Uterus (tissue), 4 donors: ENCODE measurements at places on chromosomes 11 and 22. TPM values are rescaled to one million over a fixed set of nuclear protein-coding genes. Genes with fewer than 3 reads are reported as not detected.
A peak's percentile ranks its signal among the peaks of the same experiment; 100 is the strongest.

DNA sequence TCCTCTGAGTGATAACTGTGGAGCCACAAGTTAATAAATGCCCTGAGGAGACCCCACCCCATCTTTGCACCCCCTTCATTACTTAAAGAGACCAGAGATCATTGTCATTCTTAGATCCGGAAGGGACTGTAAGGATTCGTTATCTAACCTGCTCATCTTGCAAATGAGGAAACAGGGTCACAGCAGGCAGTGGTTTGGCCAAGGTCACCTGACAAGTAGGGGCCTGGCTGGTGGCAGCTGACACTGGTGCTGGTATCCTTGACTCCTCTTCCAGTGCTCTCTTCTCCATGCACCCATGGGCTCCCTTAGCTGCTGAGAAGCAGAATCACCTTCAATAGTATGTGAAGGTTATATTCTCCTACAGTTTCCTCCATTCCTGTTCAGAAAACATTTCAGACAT lies 151.6 kb downstream of the GRIK4 start:
- no peak overlapping the region for H3K4me3 ChIP-seq
- H3K36me3 ChIP-seq: no peaks in the 10 kb centered on the region
- H3K4me1 ChIP-seq: no peaks in the 10 kb centered on the region
- no peak overlapping the region for H3K27ac ChIP-seq
- H3K27me3 ChIP-seq: no peaks in the 10 kb centered on the region

- no peaks in the 10 kb centered on the region for H3K4me1 ChIP-seq
- H3K4me3 ChIP-seq: no peak overlapping the region
- DNase-seq: no peak
Observed at GRCh38 chr11:64276653-64277431, 7.6 kb downstream of the BAD start.

Gene KCTD14
- total RNA-seq: 9.7 TPM

Gene MRGPRF
- total RNA-seq: 65.7 TPM

DNA sequence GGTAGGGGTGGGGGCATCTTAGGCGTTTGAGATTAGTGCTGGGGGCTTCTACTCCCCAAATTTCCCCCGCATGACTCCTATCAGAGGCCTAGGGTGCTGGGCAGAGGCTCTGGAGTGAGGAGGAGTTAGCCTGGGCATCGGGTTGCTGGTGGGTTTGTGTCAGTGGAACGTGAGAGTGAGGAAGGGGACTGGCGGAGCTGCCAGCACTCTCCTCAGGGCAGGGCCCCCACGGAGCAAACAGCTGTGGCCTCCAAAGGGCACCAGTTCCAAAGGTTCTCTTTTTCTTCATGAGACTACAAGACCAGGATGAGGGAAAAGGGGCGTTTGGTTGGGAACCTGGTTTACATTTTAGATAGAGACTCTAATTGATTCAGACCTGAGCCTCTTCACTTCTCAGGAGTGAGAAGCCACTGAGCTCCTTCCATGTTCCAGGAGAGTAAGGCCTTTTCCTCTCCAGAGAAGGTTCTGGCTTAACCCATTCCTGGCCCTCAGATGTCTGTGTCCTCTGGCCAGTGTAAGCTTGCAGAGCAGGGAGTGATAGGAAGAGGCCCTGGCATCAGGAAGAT lies 35.6 kb upstream of the CDON start:
- no peak for DNase-seq
- H3K4me1 ChIP-seq: no peaks in the 10 kb centered on the region
- H3K4me3 ChIP-seq: no peak overlapping the region

Gene ZNF215
- 0.77 TPM for total RNA-seq

DNA sequence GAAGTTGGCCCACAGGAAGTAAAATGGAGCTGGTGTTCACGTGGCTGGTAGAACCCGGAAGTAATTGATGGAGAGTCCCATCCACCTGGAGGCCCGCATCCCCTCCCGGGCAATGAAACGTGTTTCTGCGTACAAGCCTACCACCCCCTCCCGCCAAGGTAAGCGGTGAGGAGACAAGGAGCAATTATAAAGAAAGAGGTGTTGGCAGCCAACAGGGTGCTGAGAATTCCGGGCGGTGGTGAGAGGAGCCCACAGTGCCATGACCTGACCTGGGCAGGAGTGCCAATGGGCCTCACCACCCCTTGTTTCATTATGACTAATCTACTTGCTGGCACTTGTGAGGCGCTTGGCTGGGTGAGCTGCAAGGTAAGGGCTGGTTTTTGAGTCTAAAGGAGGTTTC lies 83.8 kb upstream of the BID start:
- no peak overlapping the region for H3K27ac ChIP-seq
- no peaks in the 10 kb centered on the region for H3K27me3 ChIP-seq
- no peak for DNase-seq
- no peaks in the 10 kb centered on the region for H3K36me3 ChIP-seq

Gene HBB
- total RNA-seq: 2,778 TPM

Gene SPI1
- total RNA-seq: 6.0 TPM

DNA sequence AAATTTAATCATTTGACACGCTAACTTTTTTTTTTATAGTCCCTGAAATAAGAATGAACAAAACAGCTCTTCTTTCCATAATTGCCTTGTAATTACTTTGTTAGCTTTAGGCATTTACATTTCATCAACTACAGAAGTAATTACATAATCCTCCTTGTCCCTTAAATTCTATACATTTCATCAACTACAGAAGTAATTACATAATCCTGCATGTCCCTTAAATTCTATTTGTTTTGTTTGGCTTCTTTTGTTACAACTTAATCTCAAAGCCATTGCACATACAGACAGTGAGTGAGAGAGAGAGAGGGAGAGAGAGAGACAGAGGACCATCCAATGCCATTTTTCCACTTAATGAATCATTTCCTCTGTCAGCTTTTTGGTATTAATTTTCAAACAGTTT lies 873.2 kb downstream of the METTL15 start:
- H3K27me3 ChIP-seq: no peaks in the 10 kb centered on the region
- no peaks in the 10 kb centered on the region for H3K36me3 ChIP-seq
- no peak overlapping the region for H3K4me3 ChIP-seq
- DNase-seq: no peak

GRCh38 chr22:43926349-43926710 lies 2.7 kb downstream of the PNPLA3 start:
- no peak for DNase-seq
- no peak overlapping the region for H3K27ac ChIP-seq
- H3K4me1 ChIP-seq: no peaks in the 10 kb centered on the region

DNA sequence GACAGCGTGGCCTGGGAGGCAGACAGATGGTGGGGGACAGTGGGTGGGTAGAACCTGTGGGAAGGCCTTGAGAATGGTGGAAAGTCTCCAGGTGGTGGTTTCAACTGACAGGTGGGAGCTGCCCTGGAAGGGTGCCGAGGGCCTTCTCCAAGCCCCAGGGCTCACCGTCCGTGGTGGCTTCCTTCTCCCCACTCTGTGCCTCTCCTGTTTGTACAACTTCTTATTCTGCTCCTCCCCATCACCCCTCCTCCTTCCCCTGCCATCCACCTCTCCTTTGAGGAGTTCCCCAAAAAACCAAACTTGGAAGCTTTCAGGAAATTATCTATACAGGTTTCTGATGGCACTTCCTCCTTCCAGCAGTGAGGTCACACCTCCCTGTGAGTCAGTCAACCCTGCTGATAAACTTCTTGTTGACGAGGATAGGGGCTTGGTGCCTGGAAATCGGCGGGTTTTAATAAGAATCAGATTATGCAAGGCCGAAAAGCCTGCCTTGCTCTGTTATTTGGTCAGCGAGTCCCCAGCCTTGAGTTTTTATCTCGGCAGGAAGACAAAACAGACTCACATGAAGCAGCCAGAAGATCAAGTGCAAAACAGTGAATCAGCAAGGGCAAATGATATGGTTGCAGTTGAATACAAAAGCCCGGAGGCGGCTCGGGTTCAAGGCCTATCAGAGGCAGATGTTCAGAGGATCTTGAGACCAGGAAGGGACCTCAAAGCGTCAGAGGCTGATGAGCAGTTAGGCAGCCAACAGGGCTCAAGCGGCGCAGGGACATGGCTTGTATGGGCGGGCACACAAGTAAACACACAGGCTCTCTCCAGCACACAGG lies 9.5 kb upstream of the ST3GAL4 start:
- H3K4me1 ChIP-seq: peaks cover 13% of the 10 kb centered on the region
- H3K27me3 ChIP-seq: no peaks in the 10 kb centered on the region
- no peak overlapping the region for H3K4me3 ChIP-seq
- no peaks in the 10 kb centered on the region for H3K36me3 ChIP-seq
- H3K27ac ChIP-seq: peak overlapping the region; percentile 88
